Activated CD8-positive, alpha-beta memory T cell treated with anti-CD3 and anti-CD28 coated beads, Interleukin-2, amount 50 U/mL, for 4 hours (primary cell): ENCODE measurements at places on chromosomes 5 and 9.

DNA sequence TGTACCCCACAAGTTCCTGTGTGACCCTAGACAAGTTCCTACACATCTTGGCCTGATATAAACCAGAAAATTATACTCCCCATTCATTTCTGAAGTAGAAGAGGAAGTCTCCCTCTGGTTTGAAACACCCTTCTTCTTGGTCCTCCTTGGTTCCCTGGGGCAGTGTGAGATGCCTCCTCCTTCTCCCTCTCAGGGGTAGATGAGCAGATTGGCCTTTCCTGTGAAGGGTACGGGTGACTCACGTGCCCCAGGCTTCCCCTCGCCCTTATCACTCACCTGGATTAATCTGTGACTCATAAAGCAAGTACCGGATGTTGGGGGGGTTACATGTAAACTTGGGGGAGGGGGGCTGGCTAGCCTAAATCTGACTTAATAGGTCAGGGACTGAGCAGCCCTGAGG, 11.1 kb upstream of the AQP3 start:
- peak; percentile 72 for DNase-seq

GRCh38 chr5:52449516-52449915, 338.2 kb upstream of the ITGA1 start:
- DNase-seq: no peak

DNA sequence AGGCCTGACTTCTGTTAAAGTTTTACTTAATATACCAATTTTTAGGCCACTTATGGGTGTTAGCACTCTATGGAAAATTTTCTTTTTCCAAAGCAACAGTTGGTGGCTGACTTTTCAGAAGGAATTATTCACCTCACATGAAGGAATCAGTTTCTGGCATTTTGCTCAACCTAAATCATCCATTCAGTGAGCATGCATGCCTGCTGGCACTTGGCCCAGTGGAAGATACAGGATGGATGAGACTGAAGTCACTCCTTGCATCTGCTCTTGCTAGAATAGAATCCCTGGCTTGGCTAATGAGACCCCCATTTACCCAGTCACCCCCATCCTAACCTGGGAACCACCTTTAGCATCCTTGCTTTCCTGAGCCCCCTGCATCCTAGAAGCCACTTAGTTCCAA, 131.7 kb downstream of the WDR41 start:
- no peak for DNase-seq

DNA sequence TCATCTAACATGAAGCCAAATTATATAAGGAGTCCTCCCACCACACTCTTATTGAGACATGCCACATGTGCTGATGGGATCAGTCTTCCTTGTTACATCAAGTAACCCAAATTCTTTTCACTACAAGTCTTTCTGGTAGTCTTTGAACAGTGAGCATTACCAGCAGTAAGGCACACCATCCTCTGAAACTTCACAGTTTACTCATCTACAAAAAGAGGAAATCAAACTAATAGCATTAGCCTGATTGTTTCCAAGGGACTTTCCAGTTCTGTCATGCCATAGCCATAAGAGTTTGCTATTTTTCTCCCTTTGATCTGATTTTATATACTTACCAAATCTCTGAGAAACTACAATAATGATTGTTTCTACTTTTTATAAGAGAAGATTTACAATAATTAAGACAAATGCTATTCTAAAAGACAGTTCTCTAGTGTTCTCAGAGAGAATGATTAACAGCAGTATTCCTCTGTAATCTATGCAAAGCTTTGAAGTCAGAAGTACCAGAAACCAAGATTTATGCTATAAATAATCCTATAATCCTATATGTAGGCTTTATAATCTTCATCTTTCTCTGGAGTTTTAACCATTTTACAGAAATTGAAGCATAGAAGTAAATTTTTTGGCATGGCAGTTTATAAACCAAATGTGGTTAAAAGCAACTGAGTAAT, 166.2 kb upstream of the ACO1 start:
- no peak for DNase-seq

DNA sequence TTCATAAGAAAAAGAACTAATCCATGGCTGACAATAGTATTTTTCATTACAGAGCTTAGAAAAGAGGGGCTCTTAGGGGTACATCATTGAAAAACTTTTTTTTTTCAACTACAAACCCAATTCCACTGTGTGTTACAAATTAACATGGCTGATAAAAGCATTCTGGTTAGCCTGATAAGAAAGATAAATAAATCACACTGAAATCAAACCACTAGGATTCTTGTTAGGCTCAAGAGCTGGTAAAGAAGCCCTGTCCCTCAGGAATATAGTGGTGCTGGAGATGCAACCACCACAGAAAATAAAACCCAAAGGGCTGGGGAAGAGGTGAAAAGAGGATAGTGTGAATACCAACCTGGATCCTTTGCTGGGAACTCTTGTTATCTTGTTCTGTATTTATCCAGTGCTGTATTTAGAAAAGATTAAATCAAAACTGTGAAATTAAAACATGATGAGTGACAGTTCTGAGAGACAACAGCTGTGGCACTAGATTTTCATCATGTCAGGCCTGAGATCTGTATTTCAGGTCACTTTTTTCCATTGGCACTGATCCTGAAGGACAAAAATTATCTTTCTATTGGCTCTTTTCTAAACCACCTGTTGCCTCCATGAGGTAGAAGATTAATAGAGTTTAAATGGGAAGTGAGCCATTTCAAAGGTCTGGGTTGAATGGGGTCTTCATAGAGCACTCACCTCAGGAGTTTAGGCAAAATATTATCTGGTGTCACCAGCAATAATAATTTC, 118.6 kb downstream of the ARRDC3 start:
- no peak for DNase-seq

- no peak for DNase-seq
Observed at GRCh38 chr5:178668579-178668978, 41.7 kb upstream of the CLK4 start.

- DNase-seq: no peak
Observed at GRCh38 chr5:130136300-130136699, 232.0 kb downstream of the CHSY3 start.

- no peak for DNase-seq
Observed at GRCh38 chr5:157857816-157858526, 974 bp downstream of the CLINT1 start.

GRCh38 chr5:107011605-107012004, 659.1 kb downstream of the EFNA5 start:
- no peak for DNase-seq

GRCh38 chr5:128770907-128771306, 194.4 kb upstream of the SLC27A6 start:
- no peak for DNase-seq

DNA sequence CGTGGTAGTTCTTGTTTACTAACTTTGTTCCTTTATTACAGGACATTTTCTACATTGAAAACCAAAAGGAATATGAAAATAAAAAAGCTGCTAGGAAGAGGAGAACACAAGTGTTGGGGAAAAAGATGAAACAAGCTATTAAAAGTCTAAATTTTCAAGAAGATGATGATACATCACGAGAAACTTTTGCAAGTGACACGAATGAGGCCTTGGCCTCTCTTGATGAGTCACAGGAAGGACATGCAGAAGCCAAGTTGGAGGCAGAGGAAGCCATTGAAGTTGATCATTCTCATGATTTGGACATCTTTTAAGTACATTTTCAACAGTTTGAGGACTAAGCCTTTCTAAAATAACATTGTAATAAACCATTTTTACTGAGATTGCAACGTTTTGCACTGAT, 23.8 kb downstream of the PHAX start:
- no peak for DNase-seq

DNA sequence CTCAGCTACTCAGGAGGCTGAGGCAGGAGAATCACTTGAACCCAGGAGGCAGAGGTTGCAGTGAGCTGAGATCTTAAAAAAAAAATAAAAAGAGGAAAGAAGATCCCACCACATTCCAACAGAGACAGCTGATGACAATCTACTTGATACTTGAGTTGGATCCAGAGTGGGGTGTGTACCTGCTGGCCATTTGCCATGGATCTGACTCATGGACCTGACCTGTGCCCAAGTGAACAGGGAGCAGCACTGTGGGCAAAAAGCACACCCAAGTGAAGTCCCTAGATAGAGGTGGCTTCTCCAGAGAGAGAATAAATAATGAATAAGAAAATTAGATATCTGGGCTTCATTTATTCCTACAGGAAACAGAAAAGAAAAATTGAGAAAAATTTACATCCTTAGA, 81.2 kb upstream of the MIER3 start:
- no peak for DNase-seq

GRCh38 chr9:135779571-135779970, 77.6 kb downstream of the KCNT1 start:
- DNase-seq: no peak

DNA sequence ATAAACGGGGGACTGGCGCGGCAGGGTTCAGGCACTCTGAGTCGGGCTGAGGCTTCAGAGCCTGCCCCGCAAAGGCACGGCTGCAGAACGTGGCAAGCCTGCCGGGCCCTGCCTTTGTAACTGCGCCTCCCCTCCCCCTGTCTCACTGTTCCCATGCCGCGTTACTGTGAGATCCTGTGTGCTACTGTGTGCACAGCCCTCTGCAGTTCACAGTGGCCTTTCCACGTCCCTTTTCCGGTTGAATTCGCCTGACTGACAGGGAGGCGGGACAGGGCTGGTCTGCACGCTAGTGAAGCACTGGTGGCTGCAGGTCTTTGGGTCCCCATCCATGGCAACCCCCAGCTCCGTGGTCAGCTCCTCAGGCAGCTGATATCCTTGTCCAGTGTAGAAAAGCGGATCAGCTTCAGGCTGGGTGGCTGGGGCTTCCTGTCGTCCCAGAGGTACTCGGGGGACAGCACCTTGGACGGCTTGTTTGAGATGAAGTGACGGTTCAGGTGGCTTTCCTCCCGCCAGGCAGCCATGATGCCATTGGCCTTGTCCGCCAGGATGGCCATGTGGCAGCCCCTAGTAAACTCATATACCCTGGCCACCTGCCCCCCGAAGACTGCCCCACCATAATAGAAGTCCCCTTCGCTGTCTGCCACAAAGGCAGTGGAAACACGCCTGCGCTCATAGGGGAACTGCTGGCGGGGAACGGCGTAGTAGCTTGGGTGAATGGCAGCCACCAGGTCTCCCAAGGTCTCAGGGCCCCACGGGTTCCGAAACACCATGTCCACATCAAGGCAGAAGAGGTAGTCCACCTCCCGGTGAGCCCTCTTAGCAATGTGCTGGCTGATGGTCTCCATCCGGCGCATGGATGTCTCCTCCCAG, 10.3 kb downstream of the GBGT1 start:
- no peak for DNase-seq

GRCh38 chr9:750249-750967, 91.1 kb upstream of the DMRT1 start:
- DNase-seq: no peak

GRCh38 chr5:168434001-168434400, 52.3 kb upstream of the RARS1 start:
- DNase-seq: no peak

DNA sequence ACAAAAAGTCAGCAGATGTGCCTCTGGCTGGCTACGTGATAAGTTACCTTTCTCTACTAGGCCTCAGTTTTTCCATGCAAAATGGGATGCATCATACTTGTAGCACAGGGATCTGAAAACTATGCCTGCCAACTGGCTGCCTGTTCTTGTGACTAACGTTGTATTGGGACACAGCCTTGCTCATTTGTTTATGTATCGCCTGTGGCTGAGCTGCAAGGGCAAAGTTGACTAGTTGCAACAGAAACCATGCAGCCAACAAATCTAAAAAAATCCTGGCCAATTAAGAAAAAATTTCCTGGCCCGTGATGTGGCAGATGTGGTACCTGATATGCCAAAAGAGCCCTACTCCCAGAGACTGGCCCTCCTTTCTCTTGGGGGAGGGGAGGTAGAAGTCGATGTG, 131.3 kb downstream of the SEC61B start:
- DNase-seq: no peak

DNA sequence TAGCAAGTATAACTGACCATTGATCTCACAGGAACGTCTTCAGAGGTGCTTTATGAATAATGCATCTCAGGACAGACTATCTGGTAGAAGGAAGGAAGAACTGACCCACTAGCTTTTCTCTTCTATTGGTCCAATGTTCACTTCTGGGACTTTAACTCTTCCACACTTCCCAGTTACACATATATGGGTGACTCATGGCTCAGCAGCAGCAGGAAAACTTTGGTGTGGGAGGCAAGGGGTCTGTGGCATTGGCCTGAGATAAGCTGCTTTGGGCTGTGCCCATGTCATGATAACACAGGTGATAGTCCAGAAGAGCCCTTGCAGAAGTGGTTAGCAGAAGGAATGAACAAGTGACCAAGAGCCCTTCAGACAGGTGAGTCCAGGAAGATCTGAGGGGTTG, 148.8 kb downstream of the RAB3C start:
- DNase-seq: no peak

- DNase-seq: no peak
Observed at GRCh38 chr5:10333154-10334006, 20.1 kb upstream of the MARCHF6 start.

- no peak for DNase-seq
Observed at GRCh38 chr5:16574789-16575721, 41.7 kb downstream of the RETREG1 start.

- no peak for DNase-seq
Observed at GRCh38 chr5:73154208-73155006, 18.6 kb upstream of the TMEM174 start.

DNA sequence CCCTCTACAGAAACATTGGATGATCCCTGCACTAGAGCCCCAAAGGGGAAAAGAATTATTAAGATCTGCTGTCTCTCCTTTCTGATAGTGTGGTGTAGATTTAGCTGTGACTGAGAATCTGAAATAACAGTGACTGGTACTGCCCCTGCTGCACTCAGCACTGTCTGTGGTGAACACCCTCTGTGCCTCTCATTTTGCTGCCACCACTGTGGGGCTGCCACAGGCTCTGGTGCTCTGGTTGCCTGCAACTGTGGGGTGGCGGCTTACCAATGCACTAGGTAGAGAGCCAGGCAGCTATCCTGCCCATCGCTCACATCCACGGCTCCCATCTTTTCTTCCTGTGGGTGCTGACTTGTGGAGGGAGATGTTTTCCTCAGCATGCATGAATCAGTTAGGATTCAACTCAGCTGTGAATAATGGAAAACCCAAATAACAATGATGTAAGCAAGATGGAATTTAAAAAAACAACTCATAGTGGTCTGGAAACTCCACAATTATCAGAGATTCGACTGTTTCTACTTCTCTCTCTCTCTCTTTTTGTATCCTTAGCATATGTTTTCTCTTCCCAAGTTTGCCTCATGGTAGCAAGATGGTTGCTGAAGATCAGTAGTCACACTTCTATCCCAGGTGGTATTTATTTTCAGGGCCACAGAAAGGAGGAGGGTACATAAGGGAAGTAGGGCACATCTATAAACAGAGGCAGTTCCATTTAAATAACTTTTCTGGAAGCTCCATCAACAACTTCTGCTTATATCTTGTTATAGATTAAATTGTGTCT, 99.8 kb upstream of the DAP start:
- DNase-seq: no peak

- no peak for DNase-seq
Observed at GRCh38 chr9:94945197-94946144, 219.0 kb downstream of the AOPEP start.

- DNase-seq: no peak
Observed at GRCh38 chr9:8876303-8876702, 1076.7 kb upstream of the DMAC1 start.
